ENCODE measurements at places on chromosomes 5 and 9. TPM values are rescaled to one million over a fixed set of nuclear protein-coding genes. Genes with fewer than 3 reads are reported as not detected.

DNA sequence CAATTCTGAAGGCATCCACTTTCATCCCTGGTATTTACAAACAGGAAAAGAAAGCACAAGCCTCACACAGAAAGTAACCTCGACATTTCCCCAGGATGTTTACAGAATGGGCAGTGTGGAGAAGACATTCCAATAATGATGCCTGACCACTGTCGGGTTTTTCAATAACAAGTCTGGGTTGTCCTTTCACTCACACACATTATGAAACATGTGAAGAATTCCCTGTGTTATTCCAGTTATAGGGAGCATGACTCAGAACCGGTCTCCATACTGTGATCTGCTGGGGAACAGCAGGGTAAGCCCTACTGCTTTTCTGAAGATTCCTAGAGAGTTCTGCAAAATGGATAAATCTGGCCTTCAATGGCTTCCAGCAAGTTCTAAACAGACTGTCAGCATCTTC is 155.3 kb downstream of the ADAMTS12 start:
- peaks cover under 1% of the 10 kb centered on the region for H3K27me3 ChIP-seq
- H3K27ac ChIP-seq = no peak overlapping the region
- no peak overlapping the region for H3K4me3 ChIP-seq
- no peaks in the 10 kb centered on the region for H3K36me3 ChIP-seq
- no peaks in the 10 kb centered on the region for H3K4me1 ChIP-seq

- no peaks in the 10 kb centered on the region for H3K36me3 ChIP-seq
- peaks cover 3% of the 10 kb centered on the region for H3K4me1 ChIP-seq
- DNase-seq = peak; percentile 3
- H3K27ac ChIP-seq = no peak overlapping the region
Measured at GRCh38 chr5:145825751-145826180, 9.4 kb downstream of the PRELID2 start.

Gene FXN
- total RNA-seq = 18.6 TPM

DNA sequence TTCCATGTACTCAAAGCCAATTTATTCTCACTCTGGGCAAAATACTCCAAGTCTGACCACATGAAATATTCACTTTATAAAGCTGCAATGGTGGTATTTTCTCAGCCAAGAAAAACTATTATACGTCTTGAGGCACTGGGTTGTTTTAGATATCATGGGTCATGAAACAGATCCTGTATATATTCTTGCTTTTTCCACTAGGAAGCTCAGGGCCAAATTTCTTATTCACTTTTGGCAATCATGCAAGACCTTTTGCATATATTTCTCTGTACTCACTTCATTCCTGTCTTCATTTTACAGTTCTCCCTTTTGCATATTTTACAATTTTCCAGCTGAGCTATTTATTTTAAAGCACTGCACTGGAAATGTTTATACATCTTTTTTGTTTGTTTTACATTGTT is 49.8 kb downstream of the GABBR2 start:
- H3K27ac ChIP-seq = no peak overlapping the region
- DNase-seq = no peak
- H3K4me3 ChIP-seq = no peak overlapping the region
- no peaks in the 10 kb centered on the region for H3K4me1 ChIP-seq
- peaks cover 12% of the 10 kb centered on the region for H3K27me3 ChIP-seq

GRCh38 chr5:151696470-151697061 is 9.9 kb upstream of the SPARC start:
- H3K4me3 ChIP-seq = no peak overlapping the region
- peaks cover 7% of the 10 kb centered on the region for H3K27me3 ChIP-seq
- H3K4me1 ChIP-seq = no peaks in the 10 kb centered on the region
- H3K36me3 ChIP-seq = no peaks in the 10 kb centered on the region
- no peak overlapping the region for H3K27ac ChIP-seq

Gene FBP2
- not detected for total RNA-seq

Gene C5
- 3.5 TPM for total RNA-seq

- H3K4me1 ChIP-seq = no peaks in the 10 kb centered on the region
- no peak for DNase-seq
- no peak overlapping the region for H3K4me3 ChIP-seq
- H3K27ac ChIP-seq = no peak overlapping the region
- H3K27me3 ChIP-seq = peaks cover 35% of the 10 kb centered on the region
Measured at GRCh38 chr5:107652408-107652807, 18.3 kb downstream of the EFNA5 start.

- H3K4me1 ChIP-seq = peaks cover 4% of the 10 kb centered on the region
- peaks cover 8% of the 10 kb centered on the region for H3K36me3 ChIP-seq
- no peaks in the 10 kb centered on the region for H3K27me3 ChIP-seq
- H3K27ac ChIP-seq = no peak overlapping the region
- no peak overlapping the region for H3K4me3 ChIP-seq
Measured at GRCh38 chr9:3628239-3628638, 102.4 kb upstream of the RFX3 start.

DNA sequence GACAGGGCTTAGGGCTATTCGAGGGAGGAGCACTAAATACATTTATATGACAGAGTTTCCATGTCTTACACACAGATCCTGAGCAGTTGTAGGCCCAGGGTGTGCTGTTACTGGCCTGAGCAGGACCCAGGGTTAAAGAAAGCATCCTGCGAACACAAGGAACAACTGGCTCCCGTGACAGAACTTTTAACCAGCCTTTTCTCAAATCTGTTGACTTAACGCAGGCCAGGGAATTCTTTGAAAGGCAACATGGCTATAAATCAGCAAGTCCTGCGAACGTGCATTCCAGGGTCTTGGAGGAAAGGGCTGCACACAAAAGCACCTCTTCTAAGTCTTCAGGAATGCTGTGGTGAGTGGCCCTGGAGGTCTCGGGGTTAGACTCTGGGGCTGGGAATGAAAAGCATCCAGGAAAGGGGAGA is 45.2 kb upstream of the ANKRD55 start:
- no peaks in the 10 kb centered on the region for H3K27me3 ChIP-seq
- DNase-seq = no peak
- no peak overlapping the region for H3K27ac ChIP-seq
- H3K4me3 ChIP-seq = no peak overlapping the region
- H3K36me3 ChIP-seq = no peaks in the 10 kb centered on the region

DNA sequence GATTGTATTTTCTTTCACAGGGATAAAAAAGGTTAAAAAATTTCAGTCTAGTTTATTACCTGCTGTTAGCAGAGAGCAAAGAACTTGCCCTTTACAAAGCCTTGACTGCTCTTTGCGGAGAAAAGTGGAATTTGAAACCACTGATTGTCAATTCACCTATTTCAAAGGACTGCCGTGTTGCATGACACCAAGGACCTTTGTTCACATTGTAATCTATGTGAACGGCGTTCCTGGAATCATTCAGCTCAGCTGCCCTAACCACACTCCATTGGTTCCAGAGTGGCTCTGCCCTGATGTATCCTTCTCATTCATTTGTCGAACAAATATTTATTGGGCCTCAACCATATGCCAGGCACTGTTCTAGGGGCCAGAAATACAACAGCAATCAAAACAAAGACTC is 377.5 kb upstream of the RFX3 start:
- H3K27ac ChIP-seq = no peak overlapping the region
- peaks cover 17% of the 10 kb centered on the region for H3K27me3 ChIP-seq
- H3K36me3 ChIP-seq = no peaks in the 10 kb centered on the region
- no peak overlapping the region for H3K4me3 ChIP-seq

- DNase-seq = peak; percentile 42
- H3K27ac ChIP-seq = peak overlapping the region; percentile 97
- H3K27me3 ChIP-seq = no peaks in the 10 kb centered on the region
- H3K36me3 ChIP-seq = peaks cover 13% of the 10 kb centered on the region
Measured at GRCh38 chr5:109410389-109411148, 795 bp upstream of the PJA2 start.

- H3K4me3 ChIP-seq = no peak overlapping the region
- H3K36me3 ChIP-seq = no peaks in the 10 kb centered on the region
- no peaks in the 10 kb centered on the region for H3K4me1 ChIP-seq
- no peak for DNase-seq
Measured at GRCh38 chr9:99753436-99753835, 68.2 kb upstream of the NR4A3 start.

GRCh38 chr9:96379461-96379860 is 4.0 kb downstream of the SLC35D2 start:
- H3K4me1 ChIP-seq = peaks cover 18% of the 10 kb centered on the region
- no peaks in the 10 kb centered on the region for H3K27me3 ChIP-seq
- H3K27ac ChIP-seq = no peak overlapping the region
- no peak overlapping the region for H3K4me3 ChIP-seq

DNA sequence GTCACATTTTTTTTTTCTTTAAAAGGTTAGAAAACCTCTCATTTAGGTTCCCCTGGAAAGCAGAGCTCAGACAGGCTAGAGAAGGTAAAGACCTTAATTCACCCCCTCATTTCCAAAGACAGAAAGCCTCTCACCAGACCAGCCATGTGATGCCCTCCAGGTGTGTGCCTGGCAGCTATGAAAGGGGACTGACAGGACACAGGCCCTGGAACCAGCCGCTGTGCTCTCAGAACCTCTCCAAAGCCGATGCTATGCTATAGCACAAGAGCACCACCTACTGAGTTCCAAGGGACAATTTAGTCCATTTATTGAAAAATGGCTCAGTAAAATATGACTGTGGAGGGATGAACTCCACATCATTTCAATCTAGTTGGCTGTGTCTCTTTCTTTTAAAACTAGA is 48.8 kb downstream of the FANCC start:
- H3K4me1 ChIP-seq = peaks cover 12% of the 10 kb centered on the region
- H3K36me3 ChIP-seq = no peaks in the 10 kb centered on the region
- no peaks in the 10 kb centered on the region for H3K27me3 ChIP-seq
- H3K4me3 ChIP-seq = no peak overlapping the region
- H3K27ac ChIP-seq = no peak overlapping the region

DNA sequence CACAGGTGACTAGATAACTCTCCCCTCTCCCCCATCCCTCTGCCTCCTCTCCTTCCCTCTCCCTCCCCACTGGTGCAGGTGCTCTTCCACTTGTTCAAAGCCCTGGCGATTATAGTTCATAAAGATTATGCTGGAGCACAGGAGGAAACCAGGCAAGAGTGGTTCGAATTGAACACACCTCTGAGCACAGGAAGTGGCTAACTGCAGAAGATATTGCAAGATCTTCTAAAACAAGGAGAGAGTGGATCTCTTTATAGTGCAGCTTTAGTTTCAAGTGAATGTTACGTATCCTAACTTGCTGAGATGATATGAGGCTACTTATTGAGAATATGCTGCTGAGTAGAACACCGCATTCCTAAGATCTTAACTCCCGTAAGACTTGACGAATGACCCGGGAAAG is 178.4 kb downstream of the GOLPH3 start:
- no peaks in the 10 kb centered on the region for H3K27me3 ChIP-seq
- no peak overlapping the region for H3K4me3 ChIP-seq
- no peak overlapping the region for H3K27ac ChIP-seq
- H3K4me1 ChIP-seq = peaks cover 18% of the 10 kb centered on the region
- H3K36me3 ChIP-seq = no peaks in the 10 kb centered on the region

DNA sequence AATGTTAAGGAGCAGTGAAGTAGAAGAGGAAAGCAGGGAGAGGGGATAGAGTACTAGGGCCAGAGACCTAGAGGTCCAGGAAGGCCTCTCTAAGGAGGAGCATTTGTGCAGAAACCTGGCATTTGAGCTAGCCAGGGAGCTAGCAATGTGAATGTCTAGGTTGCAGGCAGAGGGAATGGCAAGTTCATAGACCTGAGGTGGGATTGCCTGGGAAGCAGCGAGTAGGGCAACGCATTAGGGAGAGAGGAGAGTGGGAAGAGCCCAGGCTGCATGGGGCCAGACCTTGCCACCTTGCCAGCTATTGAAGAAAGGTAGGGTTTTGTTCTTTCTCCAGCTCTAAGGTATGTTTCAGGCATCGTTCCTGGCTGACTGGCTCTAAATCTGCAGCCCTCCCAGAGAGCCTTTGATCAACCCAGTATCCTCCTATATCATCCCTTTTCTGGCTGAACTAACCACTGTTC is 54.0 kb downstream of the SLC22A5 start:
- no peak for DNase-seq
- H3K4me1 ChIP-seq = peaks cover 99% of the 10 kb centered on the region
- H3K36me3 ChIP-seq = peaks cover 11% of the 10 kb centered on the region
- H3K27ac ChIP-seq = no peak overlapping the region

GRCh38 chr5:174999581-174999980 is 275.2 kb downstream of the MSX2 start:
- H3K27ac ChIP-seq = no peak overlapping the region
- H3K27me3 ChIP-seq = no peaks in the 10 kb centered on the region
- H3K4me3 ChIP-seq = no peak overlapping the region
- DNase-seq = no peak
- H3K36me3 ChIP-seq = peaks cover 4% of the 10 kb centered on the region
- no peaks in the 10 kb centered on the region for H3K4me1 ChIP-seq

- no peaks in the 10 kb centered on the region for H3K4me1 ChIP-seq
- H3K36me3 ChIP-seq = no peaks in the 10 kb centered on the region
- DNase-seq = no peak
- H3K27ac ChIP-seq = no peak overlapping the region
Measured at GRCh38 chr5:73962801-73963425, 336.9 kb downstream of the ARHGEF28 start.

- H3K27me3 ChIP-seq = no peaks in the 10 kb centered on the region
- no peak overlapping the region for H3K27ac ChIP-seq
- no peak overlapping the region for H3K4me3 ChIP-seq
- no peaks in the 10 kb centered on the region for H3K4me1 ChIP-seq
Measured at GRCh38 chr9:99752417-99753109, 69.1 kb upstream of the NR4A3 start.

DNA sequence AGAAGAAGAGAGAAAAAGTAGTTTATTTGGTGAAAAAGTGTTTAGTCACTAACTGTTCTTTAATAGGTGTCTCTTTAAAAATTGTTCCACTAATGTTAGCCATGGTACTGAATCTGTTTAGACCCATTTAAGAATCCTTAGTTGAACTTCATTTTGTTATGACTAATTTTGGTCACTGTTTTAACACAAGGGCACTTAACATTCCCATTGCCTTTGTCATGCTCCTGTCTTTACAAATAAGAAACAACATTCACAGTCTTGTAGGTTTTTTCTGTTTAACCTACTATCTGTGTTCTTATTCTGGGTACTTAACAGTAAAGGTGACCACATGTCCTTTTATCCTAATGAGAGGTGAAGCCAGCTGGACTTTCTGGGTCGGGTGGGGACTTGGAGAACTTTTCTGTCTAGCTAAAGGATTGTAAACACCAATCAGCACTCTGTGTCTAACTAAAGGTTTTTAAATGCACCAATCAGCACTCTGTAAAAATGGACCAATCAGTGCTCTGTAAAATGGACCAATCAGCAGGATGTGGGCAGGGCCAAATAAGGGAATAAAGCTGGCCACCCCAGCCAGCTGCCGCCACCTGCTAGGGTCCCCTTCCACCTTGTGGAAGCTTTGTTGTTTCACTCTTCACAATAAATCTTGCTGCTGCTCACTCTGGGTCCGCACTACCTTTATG is 116.7 kb downstream of the WDR70 start:
- H3K27me3 ChIP-seq = no peaks in the 10 kb centered on the region
- peaks cover 24% of the 10 kb centered on the region for H3K36me3 ChIP-seq
- H3K4me1 ChIP-seq = no peaks in the 10 kb centered on the region
- no peak for DNase-seq
- H3K4me3 ChIP-seq = no peak overlapping the region

DNA sequence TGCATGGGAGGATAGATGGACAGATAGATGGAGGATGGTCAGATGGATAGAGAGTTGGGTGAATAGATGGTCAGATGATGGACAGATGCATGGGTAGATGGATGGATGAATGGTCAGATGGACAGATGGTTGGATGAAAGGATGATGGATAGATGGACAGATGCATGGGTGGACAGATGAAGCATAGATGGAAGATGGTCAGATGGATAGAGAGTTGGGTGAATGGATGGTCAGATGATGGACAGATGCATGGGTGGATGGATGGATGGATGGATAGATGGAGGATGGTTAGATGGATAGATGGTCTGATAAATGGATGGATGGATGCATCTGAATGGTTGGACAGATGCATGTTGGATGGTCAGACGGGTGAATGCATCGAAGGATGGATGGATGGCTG is 70.4 kb downstream of the COL23A1 start:
- H3K27ac ChIP-seq = no peak overlapping the region
- H3K4me1 ChIP-seq = no peaks in the 10 kb centered on the region
- H3K36me3 ChIP-seq = no peaks in the 10 kb centered on the region
- peaks cover 15% of the 10 kb centered on the region for H3K27me3 ChIP-seq
